ENCODE measurements at places on chromosomes 1 and 21. TPM values are rescaled to one million over a fixed set of nuclear protein-coding genes. Genes with fewer than 3 reads are reported as not detected.
A peak's percentile ranks its signal among the peaks of the same experiment; 100 is the strongest.

GRCh38 chr1:225780630-225781029 is 3.0 kb downstream of the SRP9 start:
- no peak for DNase-seq

Gene CDCA8
- total RNA-seq = 0.16 TPM

DNA sequence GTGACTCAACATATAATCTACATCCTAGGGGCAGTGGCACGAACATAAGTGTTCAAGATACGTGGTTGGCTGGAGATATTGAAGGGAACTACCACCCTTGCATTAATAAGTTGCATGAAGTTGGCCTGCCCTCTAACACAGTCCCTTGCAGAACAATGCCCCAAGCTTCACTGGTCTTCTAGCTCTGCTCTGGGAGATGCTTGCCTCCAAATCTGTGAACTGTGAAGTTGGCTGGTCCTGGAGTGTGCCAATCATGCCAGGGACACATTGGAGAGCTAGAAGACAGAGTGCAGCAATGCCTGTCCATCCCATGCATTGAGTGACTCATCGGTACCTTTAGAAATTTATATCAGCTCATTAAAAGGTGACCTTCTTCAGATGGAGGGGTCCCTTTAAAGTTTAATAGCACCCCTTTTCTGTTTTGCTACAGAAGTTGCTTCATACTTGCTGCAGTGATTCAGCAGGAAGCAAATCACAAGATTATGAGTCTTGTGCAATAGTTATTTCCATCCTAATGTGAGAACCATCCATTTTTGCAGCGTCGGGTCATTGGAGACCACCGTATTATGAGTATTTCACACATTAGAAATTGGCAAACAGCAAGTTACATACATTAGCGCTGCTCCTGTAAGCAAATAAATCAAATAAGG is 55.2 kb upstream of the KAZN start:
- no peak for DNase-seq

DNA sequence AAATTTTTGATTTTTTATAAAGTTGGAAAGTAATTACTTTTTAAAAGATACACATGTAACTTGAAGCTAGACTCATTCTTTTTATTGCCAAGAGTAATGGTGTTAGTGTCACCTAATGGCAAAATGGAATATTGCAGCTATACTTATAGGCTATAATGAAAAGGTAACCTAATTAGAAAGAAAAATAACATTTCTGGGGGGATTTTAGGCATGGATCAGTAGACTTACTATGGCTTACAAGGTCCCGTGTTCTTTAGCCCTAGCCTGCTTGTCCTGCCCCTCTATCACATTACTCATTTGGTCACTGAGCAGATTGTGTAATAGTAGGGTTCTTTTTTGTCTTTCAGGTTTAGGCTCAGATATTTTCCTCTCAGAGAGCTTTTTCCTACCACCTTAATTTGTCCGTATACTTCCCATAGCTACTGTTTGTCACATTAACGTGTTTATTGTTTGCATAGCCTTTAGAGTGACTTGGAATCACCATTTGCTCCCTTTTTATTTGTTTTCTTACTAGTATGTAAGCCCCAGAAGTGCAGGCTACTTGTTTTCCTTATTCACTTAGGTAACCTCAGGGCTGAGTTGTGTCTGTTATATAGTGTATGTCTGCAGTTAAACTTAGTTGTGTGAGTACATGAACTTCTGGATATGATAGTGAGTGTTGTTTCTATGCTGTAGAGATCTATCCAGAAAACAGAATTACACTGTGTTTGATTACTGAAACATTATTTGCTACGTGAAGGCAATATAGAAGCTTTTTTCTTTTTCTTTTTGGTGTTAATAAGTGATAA is 58.7 kb downstream of the RABGAP1L start:
- no peak for DNase-seq

DNA sequence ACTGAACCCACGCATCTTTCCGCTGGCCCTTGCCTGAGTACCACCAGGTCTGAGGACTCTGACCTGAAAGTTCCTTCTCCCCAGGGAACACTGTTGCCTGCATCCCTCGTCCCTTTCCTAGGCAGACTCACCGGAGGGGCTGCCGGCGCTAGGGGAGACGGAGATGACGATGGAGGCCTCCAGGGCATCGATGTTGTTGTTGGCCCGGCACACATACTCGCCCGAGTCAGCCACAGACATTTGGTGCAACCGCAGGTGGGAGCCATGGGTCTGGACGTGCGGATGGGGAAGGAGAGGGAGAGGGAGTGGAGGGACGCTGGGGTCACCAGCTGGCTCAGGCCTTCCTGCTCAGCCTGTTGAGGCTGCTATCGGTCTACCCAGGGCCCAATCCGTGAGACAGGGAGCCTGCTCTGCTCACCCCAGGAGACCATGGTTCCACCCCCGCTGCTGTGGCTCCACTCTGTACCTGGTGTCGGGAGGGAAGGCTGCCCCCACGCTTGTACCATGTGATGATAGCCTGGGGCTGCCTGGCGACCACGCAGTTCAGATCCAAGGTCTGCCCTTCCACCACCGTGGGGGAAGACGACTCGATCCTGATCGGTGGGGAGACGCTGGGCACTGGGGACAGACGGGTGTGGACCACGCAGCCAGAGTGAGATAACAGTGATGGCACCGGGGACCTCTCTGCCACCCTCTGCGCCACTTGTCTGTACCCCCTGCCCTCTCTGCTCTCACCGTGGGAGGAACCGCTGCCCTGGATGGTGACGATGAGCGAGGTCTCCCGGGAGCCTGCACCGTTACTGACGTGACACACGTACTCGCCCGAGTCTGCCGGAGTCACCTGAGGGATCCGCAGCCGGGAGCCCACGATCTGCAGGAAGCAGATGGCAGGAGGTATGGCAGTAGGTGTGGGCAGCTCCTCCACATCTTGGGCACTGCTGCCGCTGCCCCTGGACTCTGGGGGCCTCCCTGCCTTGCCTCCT is 35.4 kb downstream of the LDLRAD2 start:
- DNase-seq = no peak

Gene OTUD3
- total RNA-seq = 5.4 TPM

- no peak for DNase-seq
Measured at GRCh38 chr1:85033221-85033620, 15.1 kb downstream of the MCOLN3 start.

- no peak for DNase-seq
Measured at GRCh38 chr1:162265983-162266382, 110.7 kb downstream of the SPATA46 start.

Gene FCRL4
- not detected for total RNA-seq

Gene DOP1B
- total RNA-seq = 14.7 TPM

DNA sequence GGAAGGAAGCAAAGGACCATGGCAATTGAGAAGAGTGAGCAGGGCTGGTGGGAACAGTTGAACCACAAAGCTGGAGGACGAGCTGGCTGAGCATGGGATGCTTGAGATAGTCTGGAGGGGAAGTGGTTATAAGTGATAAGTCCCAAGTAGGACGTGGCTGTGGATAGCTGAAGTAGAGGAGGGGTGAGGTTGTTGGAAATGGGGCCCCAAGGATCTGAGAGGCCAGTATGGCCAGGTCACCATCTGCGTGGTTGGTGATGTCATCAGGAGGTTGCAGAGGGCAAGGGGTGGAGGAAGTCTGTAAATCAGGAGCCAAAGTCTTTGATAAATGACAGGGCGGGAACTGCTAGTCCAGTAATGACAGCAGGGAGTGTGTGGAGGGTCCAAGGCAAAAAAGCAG is 11.0 kb upstream of the REN start:
- DNase-seq = no peak

- no peak for DNase-seq
Measured at GRCh38 chr1:207798847-207799246, 47.0 kb downstream of the CD46 start.

Gene TSSK3
- total RNA-seq = 1.5 TPM

- no peak for DNase-seq
Measured at GRCh38 chr1:114341856-114342255, 169.1 kb downstream of the TRIM33 start.

DNA sequence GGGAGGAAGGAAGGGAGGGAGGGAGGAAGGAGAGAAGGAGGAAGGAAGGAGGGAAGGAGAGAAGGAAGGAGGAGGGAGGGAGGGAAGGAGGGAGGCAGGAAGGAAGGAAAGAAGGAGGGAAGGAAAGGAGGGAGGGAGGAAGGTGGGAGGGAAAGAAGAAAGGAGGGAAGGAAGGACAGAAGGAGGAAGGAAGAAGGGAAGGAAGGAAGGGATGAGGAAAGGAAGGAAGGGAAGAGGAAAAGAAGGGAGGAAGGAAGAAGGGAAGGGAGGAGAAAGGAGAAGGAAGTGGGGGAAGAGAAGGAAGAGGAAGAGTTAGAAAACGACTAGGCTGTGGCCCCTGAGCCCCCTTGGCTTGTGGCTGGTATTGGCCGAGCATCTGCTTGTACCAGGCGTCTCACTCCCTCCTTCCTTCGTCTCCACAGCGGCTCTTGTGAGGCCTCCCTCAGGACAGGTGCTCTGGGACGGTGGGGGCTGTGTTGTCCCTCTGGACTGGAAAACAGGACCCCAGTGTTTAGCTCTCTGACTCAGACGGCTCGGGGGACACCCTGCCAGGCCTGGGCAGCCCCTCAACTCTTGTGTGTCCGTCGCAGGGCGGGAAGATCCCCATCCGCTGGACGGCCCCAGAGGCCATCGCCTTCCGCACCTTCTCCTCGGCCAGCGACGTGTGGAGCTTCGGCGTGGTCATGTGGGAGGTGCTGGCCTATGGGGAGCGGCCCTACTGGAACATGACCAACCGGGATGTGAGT is 36.2 kb upstream of the C1QA start:
- DNase-seq = no peak

Gene S100A9
- total RNA-seq = 308 TPM

Gene TCHH
- total RNA-seq = under 0.01 TPM

GRCh38 chr1:164576291-164577271 is 17.6 kb downstream of the PBX1 start:
- DNase-seq = peak; percentile 74

DNA sequence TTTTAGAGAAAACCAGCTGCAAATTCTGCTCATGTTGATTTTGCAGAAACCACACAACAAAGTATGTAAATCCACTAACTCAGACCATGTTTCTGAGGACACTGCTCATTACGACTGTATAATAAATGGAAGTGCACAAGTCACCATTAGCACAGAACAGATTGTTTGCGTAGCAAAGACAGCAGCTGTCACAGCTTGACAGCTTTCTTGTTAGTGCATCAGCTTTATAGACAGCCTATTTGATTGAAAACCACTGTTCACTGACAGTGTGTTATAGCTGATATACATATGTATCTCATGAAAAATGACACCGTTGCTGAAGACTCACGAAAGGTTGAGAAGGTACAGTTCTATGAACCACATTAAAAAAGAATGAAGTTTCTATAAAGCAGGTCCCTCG is 560.2 kb upstream of the ZRANB2 start:
- no peak for DNase-seq

Gene ADORA1
- 1.1 TPM for total RNA-seq

Gene OR2T29
- total RNA-seq = not detected

DNA sequence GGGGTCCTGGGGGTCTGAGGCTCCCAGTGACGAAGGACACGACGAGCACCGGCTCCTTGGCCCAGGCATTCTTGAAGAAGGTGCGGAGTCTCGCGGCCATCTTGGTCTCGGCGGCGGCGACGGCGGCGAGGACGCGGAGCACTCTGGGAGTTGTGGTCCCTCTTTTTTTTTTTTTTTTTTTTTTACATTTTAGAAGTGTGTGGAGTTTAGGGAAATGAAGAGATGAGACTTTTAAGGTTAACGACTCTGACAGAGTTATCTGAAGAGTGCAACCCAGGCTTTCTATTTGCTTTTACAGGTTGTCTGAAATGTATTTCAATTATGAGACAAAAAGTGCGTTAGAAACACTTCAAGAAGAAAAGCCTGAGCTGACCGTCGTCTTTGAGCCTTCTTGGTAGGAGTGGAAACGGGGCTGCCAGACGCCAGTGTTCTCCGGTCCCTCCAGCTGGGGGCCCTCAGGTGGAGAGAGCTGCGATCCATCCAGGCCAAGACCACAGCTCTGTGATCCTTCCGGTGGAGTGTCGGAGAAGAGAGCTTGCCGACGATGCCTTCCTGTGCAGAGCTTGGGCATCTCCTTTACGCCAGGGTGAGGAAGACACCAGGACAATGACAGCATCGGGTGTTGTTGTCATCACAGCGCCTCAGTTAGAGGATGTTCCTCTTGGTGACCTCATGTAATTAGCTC is 9.7 kb downstream of the OR2B11 start:
- peak; percentile 76 for DNase-seq

- no peak for DNase-seq
Measured at GRCh38 chr21:27112186-27112585, 145.3 kb upstream of the ADAMTS5 start.

DNA sequence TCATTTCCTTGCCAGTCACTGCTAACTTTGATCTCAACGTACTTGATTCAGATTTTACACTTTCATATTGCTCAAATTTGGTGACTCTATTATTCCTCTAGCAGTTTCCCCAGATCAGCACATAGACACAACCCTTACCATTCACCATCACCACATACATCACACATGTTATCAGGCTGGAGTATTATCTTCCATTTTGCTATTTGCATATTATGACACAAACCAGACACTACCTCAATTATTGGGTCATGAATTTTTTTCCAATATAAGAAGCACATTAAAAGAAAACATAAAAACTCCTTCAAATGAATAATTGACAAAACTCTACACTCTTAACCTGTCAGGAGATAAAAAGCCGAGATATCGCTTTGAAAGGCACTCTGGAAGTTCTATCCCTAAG is 1166.7 kb upstream of the B3GALT2 start:
- DNase-seq = no peak

- peak; percentile 77 for DNase-seq
Measured at GRCh38 chr1:83860490-83861221, 138.3 kb downstream of the TTLL7 start.

Gene XCL2
- total RNA-seq = 1.9 TPM

DNA sequence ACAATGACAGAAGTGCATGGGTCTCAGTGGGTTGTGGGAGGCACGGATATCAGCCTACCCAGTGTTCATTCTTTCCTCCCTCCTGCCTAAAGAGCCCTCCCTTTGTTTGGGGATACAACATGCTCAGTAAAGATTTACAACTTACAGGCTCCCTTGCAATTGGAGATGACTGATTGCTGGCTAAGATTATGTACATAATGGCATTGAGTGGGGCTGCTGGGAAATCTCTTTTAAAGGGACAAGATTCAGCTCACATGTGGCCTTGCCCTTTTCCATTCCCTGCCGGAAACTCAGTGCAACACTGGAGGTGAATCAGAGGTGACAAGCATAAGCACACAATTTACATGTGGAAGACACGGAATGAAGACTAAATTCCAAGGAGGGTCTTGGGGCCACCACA is 83.7 kb upstream of the CHRM3 start:
- no peak for DNase-seq

- DNase-seq = no peak
Measured at GRCh38 chr1:167431261-167431908, 86.9 kb downstream of the CD247 start.

Gene ZSWIM5
- 3.3 TPM for total RNA-seq

- no peak for DNase-seq
Measured at GRCh38 chr1:87393445-87394085, 64.9 kb downstream of the LMO4 start.

GRCh38 chr1:208476846-208477170 is 232.6 kb upstream of the PLXNA2 start:
- DNase-seq = no peak

Gene SH2D5
- 0.55 TPM for total RNA-seq

Gene SIKE1
- 28.5 TPM for total RNA-seq

Gene ZC3H11A
- 111 TPM for total RNA-seq

Gene ACOT7
- total RNA-seq = 26.5 TPM

Gene DNASE2B
- total RNA-seq = not detected

All from sigmoid colon (tissue), 7 donors.